ENCODE measurements at places on chromosomes 2 and 18.

DNA sequence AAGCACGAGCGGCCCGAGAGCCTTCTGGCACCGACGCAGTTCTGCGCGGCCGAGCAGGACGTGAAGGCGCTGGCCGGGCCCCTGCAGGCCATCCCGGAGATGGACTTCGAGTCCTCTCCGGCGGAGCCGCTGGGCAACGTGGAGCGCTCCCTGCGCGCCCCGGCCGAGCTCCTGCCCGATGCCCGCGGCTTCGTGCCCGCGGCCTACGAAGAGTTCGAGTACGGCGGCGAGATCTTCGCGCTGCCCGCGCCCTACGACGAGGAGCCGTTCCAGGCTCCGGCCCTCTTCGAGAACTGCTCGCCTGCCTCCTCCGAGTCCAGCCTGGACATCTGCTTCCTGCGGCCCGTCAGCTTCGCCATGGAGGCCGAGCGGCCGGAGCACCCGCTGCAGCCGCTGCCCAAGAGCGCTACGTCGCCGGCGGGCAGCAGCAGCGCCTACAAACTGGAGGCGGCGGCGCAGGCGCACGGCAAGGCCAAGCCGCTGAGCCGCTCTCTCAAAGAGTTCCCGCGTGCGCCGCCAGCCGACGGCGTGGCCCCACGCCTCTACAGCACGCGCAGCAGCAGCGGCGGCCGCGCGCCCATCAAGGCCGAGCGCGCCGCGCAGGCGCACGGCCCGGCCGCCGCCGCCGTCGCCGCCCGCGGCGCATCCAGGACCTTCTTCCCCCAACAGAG is 70.4 kb downstream of the ARHGEF33 start:
- H3K4me3 ChIP-seq: peak overlapping the region; percentile 23
- DNase-seq: peak; percentile 77
- H3K36me3 ChIP-seq: peaks cover 1% of the 10 kb centered on the region
- H3K27ac ChIP-seq: no peak overlapping the region

DNA sequence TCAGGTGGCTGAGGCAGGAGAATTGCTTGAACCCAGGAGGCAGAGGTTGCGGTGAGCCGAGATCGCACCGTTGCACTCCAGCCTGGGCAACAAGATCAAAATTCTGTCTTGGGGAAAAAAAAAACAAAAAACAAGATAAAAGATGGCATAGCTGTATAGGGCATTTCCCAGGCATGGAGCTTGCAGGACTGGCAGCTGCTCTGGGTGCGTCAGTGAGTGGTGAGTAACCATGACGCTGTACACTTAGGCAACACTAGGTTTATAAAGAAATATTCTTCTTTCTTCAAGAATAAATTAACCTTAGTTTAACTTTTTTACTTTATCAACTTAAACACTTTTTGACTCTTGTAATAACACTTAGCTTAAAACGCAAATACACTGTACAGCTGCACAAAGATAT is 15.4 kb downstream of the TGOLN2 start:
- no peak overlapping the region for H3K27ac ChIP-seq

DNA sequence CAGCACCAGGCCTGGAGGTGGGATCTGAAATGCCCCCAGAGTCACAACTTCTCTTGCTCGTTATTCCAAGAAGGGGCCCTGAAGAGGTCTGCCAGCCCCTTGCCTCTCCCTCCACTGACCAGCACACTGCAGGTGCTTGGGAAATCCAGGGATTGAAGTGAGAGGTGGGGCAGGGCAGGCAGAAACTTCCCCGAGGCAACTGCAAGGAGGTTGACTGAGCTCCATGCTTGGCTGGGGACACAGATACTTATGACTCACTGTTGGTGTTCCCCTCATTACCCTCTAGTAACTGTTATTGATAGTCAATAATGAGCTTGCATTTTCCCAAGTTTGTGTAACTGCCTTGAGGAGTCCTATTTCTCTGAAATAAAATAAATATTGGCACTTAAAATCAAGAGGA is 47.5 kb downstream of the MARCO start:
- no peak overlapping the region for H3K4me3 ChIP-seq
- no peaks in the 10 kb centered on the region for H3K4me1 ChIP-seq
- no peaks in the 10 kb centered on the region for H3K36me3 ChIP-seq
- DNase-seq: no peak
- no peak overlapping the region for H3K27ac ChIP-seq
- H3K27me3 ChIP-seq: no peaks in the 10 kb centered on the region

DNA sequence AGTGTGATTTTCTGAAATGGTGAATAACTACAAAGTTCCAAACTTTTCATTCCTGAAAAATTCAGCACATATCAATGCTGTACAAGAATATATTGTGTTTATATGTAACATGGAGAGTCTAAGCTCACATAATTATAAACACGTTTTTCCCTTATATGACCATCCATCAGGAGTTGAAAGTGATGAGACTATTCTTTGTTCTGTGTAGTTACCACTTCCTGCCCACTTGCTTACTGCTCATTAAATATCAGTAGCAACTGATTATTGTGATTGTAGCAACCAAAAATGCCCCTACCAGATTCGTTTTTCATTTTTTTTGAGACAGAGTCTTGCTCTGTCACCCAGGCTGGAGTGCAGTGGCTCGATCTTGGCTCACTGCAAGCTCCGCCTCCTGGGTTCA is 30.8 kb downstream of the OTX1 start:
- H3K36me3 ChIP-seq: no peaks in the 10 kb centered on the region
- no peaks in the 10 kb centered on the region for H3K4me1 ChIP-seq
- H3K27me3 ChIP-seq: peaks cover 7% of the 10 kb centered on the region
- H3K27ac ChIP-seq: no peak overlapping the region

DNA sequence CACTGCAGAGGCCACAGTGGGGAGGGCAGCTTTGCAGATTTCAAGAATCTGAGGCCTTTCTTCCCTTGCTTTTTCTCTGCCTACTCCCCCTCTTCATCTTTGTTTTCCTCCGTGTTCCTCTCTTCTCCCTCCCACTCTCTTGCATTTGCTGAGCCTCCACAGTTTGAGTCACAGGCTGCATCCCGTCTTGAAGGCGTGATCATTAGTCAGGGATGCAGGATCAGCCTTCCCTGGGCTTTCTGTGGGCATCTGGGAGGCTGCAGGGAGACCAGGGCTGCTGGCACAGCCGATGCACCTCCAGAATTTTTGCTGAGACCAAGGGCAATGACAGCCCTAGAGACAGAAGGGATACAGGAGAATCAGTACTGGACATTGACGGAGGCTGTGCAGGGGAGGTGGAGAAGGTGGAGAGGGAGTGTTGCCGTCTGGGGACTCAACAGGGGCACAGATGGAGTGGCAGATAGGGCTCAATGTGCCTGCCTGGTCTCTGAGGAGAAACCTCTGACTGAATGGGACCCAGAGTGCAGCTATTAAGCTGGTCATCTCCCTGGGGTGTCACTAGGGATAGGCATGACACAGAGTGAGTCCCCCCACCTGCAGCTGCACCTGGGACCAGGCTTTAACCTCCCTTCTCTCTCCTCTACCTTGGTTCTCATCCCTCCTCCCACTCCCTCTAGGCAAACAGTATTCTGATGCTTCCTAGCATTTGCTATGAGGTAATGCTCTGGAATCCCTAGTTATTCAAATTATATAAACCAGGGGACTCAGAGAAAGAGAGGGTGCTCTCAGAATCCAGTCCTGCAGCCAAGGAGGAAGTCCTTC is 29.0 kb upstream of the DNAJC27 start:
- H3K4me1 ChIP-seq: no peaks in the 10 kb centered on the region
- no peak overlapping the region for H3K27ac ChIP-seq
- no peaks in the 10 kb centered on the region for H3K36me3 ChIP-seq
- no peak overlapping the region for H3K4me3 ChIP-seq
- H3K27me3 ChIP-seq: peaks cover 2% of the 10 kb centered on the region

DNA sequence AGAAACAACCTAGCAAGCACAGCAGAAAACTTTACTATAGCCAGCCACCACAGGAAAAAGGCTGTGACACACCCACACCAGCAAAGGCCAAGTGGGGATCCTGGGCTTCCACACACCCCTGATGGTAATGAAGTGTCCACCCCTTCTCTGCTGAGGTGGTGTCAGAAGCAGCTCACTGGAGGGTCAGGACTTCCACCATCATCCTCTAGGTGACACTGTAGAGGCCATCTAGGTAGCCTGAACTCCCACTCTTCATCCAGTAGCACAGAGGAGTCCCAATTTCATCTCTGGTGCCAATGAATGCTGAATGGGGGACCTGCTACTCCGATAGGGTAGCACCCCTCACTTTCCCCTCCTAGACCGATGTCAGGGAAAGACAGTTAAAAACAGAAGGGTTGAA is 1544.4 kb downstream of the LRP1B start:
- no peaks in the 10 kb centered on the region for H3K4me1 ChIP-seq
- no peaks in the 10 kb centered on the region for H3K36me3 ChIP-seq
- H3K27me3 ChIP-seq: no peaks in the 10 kb centered on the region
- no peak for DNase-seq
- H3K4me3 ChIP-seq: no peak overlapping the region

GRCh38 chr2:212177724-212178123 is 360.9 kb downstream of the ERBB4 start:
- H3K36me3 ChIP-seq: no peaks in the 10 kb centered on the region
- no peak overlapping the region for H3K4me3 ChIP-seq
- DNase-seq: no peak
- H3K4me1 ChIP-seq: no peaks in the 10 kb centered on the region
- H3K27me3 ChIP-seq: no peaks in the 10 kb centered on the region
- H3K27ac ChIP-seq: no peak overlapping the region

GRCh38 chr18:5461041-5461440 is 82.8 kb downstream of the EPB41L3 start:
- no peak for DNase-seq
- no peak overlapping the region for H3K4me3 ChIP-seq
- no peak overlapping the region for H3K27ac ChIP-seq
- H3K4me1 ChIP-seq: peaks cover 4% of the 10 kb centered on the region
- no peaks in the 10 kb centered on the region for H3K36me3 ChIP-seq

GRCh38 chr2:165440367-165440766 is 29.1 kb upstream of the CSRNP3 start:
- H3K36me3 ChIP-seq: no peaks in the 10 kb centered on the region
- peaks cover 3% of the 10 kb centered on the region for H3K4me1 ChIP-seq
- H3K4me3 ChIP-seq: no peak overlapping the region
- DNase-seq: no peak
- no peak overlapping the region for H3K27ac ChIP-seq

GRCh38 chr2:170846314-170846713 is 29.6 kb downstream of the GAD1 start:
- H3K27me3 ChIP-seq: no peaks in the 10 kb centered on the region
- no peak for DNase-seq
- peaks cover 21% of the 10 kb centered on the region for H3K4me1 ChIP-seq
- H3K4me3 ChIP-seq: no peak overlapping the region

DNA sequence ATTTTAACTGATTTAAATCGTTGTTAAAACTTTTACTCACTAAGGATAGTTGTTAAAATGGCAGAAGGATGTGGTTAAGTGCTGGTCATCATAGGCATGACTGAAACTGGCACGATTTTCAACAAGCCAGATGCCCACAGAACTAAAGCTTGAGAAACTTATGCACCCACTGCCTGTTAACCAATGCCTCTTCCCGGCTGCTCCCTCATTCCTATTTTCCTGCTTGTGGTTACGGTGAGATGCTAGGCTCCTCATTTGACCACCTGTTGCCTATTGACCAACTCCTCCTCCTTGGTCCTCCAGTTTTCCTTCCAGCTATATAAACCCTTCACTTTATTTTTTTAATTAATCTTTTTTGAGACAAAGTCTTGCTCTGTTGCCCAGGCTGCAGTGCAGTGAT is 238.7 kb downstream of the TFCP2L1 start:
- no peak for DNase-seq
- H3K27me3 ChIP-seq: no peaks in the 10 kb centered on the region
- no peaks in the 10 kb centered on the region for H3K36me3 ChIP-seq
- H3K4me3 ChIP-seq: no peak overlapping the region
- no peak overlapping the region for H3K27ac ChIP-seq

GRCh38 chr2:134175834-134176233 is 78.0 kb upstream of the MGAT5 start:
- no peaks in the 10 kb centered on the region for H3K36me3 ChIP-seq
- peaks cover 4% of the 10 kb centered on the region for H3K4me1 ChIP-seq
- no peak for DNase-seq
- H3K27me3 ChIP-seq: no peaks in the 10 kb centered on the region
- no peak overlapping the region for H3K27ac ChIP-seq

- H3K36me3 ChIP-seq: no peaks in the 10 kb centered on the region
- no peaks in the 10 kb centered on the region for H3K27me3 ChIP-seq
- no peak overlapping the region for H3K27ac ChIP-seq
These were observed 133.4 kb upstream of the AGAP1 start for GRCh38 chr2:235360446-235360845.

DNA sequence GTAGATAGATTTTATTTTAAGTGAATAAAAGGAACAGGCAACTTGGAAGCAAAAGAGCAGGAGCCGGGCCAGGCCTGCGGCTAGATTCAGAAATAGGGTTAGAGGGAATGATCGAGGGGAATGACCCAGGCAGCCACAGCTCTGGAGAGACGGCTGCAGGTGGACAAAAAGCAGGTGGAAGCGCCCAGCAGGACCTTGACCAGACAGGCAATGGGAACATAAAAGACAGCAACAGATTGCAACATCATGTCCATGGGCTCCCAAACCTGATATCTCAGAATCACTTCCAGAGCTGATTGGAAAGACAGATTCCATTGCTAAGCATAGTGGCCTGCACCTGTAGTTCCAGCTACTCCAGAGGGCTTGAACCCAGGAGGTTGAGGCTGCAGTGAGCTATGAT is 28.6 kb upstream of the STEAP3 start:
- H3K27me3 ChIP-seq: peaks cover 10% of the 10 kb centered on the region
- H3K36me3 ChIP-seq: no peaks in the 10 kb centered on the region
- H3K27ac ChIP-seq: no peak overlapping the region
- DNase-seq: no peak

DNA sequence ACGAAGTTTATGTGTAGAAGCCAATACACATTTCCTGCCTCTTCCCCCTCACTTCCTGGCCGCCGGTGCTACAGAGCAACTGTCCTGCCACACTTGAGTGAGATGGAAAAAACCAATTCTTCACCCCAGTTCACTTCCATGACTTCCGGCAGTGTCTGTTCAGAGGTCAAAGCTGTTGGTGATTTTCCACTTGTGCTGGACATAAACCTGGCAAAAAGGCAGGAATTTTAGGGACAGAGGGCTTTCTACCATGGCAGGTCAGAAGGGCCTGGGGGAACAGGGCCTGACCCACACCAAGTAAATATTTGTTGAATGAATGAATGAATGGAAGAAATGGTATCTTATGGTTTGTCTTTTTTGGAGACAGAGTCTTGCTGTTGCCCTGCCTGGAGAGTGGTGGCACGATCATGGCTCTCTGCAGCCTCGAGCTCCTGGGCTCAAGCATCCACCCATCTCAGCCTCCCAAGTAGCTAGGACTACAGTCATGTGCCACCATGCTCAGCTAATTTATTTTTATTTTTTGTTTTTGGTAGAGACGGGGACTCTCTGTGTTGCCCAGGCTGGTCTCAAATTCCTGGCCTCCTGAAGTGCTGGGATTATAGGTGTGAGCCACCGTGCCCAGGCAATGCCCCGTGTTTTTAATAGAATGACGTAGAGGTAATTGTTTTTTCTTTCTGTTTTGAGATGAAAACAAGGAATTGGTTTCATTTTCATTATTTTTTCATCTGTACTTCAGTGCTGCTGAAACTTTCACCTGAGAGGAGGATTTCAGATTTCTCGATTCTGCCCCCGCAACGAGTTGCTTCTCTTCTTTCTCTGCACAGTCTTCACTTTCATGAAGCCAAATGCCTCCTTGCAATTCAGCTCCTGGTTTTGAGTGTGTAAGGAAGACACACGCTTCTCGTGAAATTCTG is 48.0 kb upstream of the LPIN2 start:
- H3K27ac ChIP-seq: peak overlapping the region; percentile 95
- H3K4me1 ChIP-seq: peaks cover 61% of the 10 kb centered on the region
- H3K27me3 ChIP-seq: no peaks in the 10 kb centered on the region
